Activated CD8-positive, alpha-beta memory T cell treated with anti-CD3 and anti-CD28 coated beads, Interleukin-2, amount 50 U/mL, for 4 hours (primary cell): ENCODE measurements at places on chromosomes 2 and 18.

DNA sequence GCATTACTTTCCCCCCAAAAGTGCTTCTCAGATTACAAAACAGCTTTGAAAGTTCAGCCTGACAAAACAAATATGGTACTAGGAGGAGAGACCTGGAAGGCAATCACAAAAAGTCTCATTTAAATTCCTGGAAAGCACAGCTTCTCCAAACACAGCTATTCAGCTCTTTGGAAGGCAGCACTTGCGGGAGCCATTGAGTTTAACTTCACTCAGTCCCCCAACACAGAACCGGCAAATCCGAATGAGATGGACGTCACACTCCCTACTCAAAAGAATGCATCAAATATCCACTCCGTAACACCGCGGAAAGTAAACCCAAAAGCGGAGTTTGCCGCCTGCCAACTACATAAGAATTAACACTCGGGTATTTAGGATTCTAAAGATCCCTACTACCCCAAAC, 638 bp downstream of the ST6GAL2 start:
- no peak for DNase-seq

DNA sequence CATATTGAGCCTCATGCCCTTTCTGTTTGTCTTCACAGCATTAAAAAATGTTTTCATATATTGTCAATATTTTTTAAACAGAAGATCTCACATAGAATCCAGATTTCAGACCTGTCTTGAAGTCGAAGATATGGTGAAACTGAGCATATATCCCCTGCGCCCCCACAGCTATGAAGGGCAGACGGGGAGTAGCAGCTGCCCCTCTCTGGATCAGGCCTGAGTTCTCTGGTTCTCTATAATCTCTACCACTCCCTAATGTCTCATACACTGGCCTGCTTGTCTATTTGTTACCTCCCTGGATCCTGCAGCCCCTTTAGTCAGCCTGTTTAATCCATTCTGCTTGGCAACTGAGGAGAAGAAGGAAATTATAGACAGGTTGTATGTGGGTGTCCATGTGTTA, 122.4 kb downstream of the LNPK start:
- DNase-seq: no peak

- no peak for DNase-seq
Observed at GRCh38 chr2:129199501-129199900, 780.0 kb upstream of the RAB6C start.

DNA sequence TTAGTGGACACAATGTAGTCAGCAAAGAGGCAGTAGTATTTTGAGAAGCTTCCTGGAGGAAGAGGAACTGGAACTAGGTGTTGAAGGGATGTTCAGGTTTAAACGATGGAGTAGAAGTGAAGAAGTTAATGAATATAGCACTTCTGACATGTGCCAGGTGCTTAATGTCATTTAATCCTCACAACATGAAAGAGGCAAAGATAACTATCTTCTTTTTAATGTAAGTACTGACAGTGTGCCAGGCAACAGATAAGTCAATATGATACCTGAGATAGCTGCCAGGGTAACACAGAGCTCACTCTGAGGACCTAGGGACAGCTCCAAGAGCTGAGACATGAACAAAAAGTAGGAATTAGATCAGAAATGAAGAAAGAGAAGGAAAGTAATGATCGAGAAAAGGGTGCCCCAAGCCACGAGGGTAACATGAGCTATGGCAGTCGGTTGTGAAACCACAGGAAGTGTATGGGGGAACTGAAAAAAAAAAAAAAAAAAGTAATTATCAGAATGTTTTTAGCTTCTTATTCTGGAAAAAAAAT, 140.7 kb downstream of the RNF144A start:
- DNase-seq: no peak
